ENCODE measurements at places on chromosomes 12 and 14.

GRCh38 chr14:101980700-101981099, 16.3 kb downstream of the DYNC1H1 start:
- DNase-seq = peak; percentile 58

DNA sequence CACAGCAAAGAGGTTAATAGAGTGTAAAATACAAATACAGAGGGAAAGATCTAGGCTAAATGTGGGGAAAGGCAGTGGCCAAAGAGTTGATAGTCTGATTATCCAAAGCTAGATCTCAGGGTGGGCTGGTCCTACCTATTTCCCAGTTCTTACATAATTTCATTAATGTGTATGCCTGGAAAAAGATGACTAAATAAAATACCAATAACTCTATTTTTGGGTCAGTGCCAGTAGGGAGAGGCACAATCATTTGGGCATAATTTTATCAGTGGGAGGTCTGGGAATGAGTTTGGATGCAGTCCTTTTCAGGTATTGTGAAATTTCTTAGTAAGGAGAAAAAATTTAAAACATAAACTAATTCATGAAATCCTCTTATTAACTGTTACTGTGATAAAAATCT, 30.6 kb upstream of the CLEC14A start:
- no peak for DNase-seq

GRCh38 chr12:111408686-111409402, 3.1 kb downstream of the SH2B3 start:
- no peak for DNase-seq

DNA sequence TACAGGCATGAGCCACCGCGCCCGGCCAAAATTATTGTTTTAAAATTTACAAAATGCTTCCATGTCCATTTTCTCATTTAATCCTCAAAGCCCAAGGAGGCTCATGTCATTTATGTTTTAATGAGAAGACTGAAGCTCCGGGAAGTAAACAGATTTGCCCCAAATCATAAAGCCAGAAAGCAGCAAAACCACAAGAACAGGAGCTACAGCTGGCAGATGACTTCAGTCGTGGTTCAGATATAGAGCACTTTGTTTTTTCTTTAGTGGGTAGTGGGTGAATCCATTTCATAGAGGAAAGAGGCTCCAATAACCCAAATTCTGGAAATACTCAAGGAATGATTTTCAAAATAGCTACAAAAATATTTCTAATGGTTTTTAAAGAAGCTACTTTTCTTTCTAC, 45.4 kb upstream of the VPS33A start:
- DNase-seq = no peak

DNA sequence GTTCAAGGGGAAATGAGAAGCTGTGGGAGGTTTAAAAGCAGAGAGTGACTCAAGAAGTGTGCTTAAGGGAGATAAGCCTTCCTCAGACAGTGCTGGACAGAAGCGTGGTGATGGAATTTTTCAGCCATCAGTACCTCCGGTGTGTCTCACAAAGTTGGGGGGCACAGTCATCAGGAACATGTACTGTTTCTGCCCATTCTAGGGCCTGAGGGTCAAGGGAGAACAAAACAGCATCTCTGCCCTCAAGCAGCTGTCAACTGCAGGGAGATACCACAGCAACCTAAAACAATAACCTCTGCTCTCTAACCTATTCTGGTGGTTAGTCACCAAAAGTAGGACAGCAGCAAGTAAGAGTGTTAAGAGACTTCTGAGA, 2.0 kb upstream of the STON2 start:
- no peak for DNase-seq

- no peak for DNase-seq
Observed at GRCh38 chr12:115758877-115759620, 518.4 kb downstream of the MED13L start.

GRCh38 chr14:92917956-92918355, 5.0 kb upstream of the CHGA start:
- no peak for DNase-seq

DNA sequence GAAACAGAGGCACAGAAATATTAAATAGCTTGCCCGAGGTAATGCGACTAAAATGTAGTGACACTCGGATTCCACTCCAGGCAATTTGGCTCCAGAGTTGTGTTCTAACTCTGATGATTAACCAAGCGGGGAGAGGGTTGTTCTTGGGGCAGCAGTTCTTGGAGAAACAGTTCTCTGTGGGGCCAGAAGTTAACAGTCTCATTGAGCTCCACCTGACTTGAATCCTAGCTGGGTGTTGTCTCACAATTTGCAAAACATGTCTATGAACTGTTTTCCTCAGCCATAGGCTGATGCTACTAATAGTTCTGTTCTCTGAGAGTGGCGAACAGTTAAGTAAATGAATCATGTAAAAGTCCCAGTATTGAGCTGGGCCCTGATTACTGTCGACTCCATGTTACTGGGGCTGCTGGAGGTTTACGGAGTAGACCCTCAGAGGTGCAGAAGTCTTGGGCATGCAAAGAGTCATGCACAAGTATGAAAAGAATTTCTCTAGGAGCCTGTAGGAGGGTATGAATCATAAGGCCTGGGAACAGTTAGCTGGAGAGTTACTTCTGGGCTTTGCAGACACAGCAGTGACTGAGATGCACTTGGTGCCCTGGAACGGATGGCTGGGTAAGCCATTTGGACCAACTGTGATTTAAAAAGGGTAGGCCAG, 15.4 kb upstream of the NIN start:
- no peak for DNase-seq

- DNase-seq = no peak
Observed at GRCh38 chr12:41344776-41345470, 156.8 kb downstream of the PDZRN4 start.

DNA sequence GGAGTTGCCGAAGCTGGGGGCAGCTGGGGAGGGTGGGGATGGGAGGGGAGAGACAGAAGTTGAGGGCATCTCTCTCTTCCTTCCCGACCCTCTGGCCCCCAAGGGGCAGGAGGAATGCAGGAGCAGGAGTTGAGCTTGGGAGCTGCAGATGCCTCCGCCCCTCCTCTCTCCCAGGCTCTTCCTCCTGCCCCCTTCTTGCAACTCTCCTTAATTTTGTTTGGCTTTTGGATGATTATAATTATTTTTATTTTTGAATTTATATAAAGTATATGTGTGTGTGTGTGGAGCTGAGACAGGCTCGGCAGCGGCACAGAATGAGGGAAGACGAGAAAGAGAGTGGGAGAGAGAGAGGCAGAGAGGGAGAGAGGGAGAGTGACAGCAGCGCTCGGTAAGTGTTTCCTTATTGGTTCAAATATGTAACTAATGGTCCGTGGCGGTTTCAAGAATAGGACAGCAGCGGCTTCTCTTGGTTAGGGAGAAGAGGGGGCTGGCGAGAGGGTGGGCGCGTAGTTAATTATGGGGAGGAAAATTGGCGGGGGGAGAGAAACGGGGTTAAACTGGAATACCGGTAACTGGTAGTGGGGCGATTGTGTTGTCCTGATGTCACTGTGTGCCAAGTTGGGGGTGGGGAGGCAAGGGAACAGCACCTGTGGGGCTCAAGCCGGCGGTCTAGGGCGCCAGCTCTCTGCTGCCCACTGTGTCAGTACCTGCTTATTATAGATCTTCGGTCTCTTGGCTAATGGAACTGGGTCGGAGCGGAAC, 8.4 kb downstream of the HOXC8 start:
- no peak for DNase-seq

- DNase-seq = no peak
Observed at GRCh38 chr14:35669782-35670181, 135.8 kb downstream of the INSM2 start.

- DNase-seq = no peak
Observed at GRCh38 chr14:54814076-54814475, 88.5 kb downstream of the GCH1 start.

DNA sequence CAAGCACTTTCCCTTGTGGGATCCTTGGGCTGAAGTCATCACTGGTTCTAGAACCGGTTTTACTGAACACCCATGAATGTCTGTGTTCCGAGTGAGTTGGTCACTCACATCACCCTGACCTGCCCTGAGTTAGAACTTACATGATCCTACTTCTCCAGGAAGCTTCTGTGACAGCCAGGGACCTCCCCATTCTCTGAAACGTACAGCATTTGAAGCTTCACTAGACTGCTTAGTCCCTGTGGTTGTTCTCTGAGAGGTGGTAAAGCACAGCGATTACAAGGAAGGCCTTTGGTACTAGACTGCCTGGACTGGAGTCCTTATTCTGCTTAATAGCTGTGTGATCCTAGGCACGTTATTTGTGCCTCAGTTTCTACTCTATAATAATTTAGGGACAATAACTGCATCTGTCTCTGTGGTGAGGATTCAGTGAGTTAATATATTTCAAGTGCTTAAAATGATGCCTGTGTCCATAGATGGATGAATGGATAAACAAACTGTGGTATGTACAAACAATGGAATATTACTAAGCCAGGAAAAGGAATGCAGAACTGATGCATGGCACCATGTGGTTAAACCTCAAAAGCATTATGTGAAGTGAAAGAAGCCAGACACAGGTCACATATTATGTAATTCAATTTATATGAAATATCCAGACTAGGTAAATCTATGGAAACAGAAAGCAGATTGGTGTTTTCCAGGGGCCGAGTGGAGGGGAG, 54.7 kb upstream of the DDX11 start:
- no peak for DNase-seq

GRCh38 chr12:86091681-86092080, 164.5 kb downstream of the MGAT4C start:
- no peak for DNase-seq

GRCh38 chr14:35341751-35342488, 49.7 kb downstream of the PSMA6 start:
- DNase-seq = no peak

DNA sequence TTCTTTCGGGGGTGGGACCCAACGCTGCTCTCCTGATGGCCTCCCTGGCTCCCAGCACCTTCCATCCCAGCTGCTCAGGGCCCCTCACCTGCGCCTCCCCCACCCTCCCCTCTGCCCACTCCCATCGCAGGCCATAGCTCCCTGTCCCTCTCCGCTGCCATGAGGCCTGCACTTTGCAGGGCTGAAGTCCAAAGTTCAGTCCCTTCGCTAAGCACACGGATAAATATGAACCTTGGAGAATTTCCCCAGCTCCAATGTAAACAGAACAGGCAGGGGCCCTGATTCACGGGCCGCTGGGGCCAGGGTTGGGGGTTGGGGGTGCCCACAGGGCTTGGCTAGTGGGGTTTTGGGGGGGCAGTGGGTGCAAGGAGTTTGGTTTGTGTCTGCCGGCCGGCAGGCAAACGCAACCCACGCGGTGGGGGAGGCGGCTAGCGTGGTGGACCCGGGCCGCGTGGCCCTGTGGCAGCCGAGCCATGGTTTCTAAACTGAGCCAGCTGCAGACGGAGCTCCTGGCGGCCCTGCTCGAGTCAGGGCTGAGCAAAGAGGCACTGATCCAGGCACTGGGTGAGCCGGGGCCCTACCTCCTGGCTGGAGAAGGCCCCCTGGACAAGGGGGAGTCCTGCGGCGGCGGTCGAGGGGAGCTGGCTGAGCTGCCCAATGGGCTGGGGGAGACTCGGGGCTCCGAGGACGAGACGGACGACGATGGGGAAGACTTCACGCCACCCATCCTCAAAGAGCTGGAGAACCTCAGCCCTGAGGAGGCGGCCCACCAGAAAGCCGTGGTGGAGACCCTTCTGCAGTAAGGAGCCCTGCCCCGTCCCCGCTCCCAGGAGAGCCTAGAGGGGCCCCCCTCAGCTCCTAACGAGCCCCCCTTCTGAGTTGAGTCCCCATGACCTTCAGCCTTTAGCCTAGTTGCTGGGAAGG, at the start of gene HNF1A:
TSS of gene HNF1A (plus strand) at position 248 of the 924 bp plus-strand sequence. CDS start at position 474, 226 bp downstream.
- DNase-seq = no peak

DNA sequence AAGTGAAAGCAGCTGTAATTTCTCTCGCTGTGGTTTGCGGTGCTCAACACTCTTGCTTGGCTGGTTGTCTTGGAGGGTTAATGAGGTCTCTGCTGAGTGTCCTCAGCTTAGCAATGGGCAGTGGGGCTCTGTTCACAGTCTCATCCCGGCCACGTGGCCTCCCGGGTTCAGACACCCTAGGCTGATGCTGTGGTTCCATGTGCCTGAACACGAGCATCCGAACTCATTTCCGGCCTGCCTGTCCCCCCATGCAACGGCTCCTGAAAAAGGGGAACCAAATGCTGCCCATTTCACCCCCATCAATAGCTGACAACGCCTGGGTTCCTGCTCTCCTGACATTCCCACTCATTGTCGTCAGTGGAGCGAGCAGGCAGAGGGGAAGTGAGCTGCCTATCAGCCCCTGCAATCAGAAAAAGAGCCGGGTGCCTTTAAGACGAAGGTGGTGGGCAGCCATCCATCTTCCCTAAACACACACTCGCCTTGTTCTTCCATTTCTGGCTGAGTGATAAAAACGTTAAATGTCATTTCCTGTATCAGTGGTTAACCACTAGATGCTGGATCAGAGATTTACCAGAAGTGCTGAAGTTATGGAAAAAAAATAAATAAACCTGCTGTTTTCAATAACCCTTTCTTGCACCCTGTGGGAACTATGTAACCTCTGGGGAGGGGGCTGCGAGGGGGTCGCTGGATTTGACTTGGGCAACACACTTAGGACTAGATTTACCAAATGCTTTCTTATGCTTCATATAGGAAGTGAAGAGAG, 60.3 kb upstream of the BCL2L14 start:
- peak; percentile 87 for DNase-seq

DNA sequence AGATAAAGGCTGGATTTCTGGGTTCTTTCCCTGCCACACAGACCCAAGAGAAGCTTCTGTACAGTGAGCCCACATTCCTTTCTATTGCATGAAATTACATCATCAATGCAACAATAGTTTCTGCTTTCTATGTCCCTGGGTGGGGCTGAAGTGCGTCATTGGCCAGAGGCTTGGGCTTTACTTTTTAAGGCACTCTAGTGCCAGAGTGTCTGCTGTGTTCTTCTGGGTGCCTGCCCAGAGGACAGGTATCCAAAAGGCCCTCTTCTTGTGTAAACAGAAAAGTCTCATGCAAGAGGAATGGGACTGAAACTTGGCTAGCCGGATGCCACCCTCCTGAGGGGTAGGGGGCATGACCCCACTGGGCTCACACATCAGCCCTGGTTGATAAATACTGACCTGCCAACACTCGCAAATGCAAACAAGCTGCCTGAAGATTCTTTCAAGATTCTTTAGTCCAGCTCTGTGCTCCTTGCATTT, 5.9 kb downstream of the KRT86 start:
- no peak for DNase-seq

- DNase-seq = peak; percentile 78
Observed at GRCh38 chr14:54566410-54567223, at the start of gene SAMD4A. Gene SAMD4A, plus strand, starts transcription at chr14:54567128. Its CDS starts 789 bp downstream, at chr14:54567917.

GRCh38 chr12:131390412-131391334, 320.2 kb upstream of the SFSWAP start:
- DNase-seq = no peak

Data from GM06990 (cell line).